Activated gamma-delta T cell (primary cell): ENCODE measurements at places on chromosomes 5 and 9.

DNA sequence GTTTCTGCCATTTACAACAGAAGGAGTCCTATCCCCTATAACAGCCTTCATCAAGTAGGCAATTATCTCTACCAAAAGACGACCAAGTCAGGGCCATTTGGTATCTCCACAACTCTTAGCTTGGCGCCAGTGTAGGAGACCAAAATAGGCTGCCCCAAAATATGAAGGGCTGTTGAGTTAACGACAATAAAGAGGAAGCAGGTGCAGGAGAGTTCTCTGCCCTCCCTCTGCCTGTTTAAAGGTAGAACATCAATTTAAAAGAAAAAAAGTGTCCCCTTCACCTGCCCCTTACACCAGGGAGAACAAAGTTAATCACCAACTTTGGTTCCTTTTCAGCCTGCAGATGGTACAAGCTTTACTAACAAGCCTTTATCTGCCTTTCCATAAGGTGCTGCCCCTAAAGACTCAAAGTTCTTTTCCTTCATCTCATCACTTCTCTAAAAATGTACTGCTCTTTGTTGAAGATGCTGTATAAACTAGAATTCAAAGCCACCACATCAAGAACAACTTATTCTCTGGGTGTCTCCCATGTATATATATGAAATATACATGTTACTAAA, 33.3 kb downstream of the PPP1R2B start:
- no peak for DNase-seq

- DNase-seq: no peak
These were observed 101.8 kb downstream of the CCDC192 start for GRCh38 chr5:127804886-127805426.

DNA sequence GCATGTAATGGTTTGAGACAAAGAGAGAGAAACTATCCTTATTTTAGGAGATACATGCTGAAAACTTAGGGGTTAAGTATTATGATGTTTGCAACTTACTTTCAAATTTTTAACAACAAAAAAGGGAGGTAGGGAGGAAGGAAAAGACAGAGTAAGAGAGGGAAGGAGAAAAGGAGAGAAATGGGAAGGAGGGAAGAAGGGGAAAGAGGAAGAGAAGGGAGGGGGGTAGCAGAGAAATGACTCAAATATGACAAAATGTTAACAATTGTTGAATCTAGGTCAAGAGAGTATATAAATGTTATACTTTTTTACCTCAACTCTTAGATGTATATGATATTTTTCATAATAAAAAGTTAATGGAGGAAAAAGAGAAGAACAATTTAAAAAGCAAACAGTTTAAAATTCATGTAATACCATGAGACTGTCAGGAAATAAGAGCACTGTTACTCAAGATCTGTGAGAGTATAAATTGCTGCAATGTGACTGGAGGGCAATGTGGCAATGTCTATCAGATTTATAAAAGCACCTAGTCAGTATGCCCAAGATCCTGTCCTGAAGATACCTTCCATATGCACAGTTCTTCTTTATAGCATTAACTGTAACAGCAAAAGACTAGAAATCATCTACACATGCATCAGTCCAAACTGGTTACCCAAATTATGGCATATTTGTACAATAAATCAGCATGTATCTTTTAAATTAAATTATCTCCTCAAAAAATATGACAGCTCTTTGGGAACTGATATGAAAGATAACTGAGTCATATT, 16.3 kb downstream of the FBXW11 start:
- DNase-seq: no peak

DNA sequence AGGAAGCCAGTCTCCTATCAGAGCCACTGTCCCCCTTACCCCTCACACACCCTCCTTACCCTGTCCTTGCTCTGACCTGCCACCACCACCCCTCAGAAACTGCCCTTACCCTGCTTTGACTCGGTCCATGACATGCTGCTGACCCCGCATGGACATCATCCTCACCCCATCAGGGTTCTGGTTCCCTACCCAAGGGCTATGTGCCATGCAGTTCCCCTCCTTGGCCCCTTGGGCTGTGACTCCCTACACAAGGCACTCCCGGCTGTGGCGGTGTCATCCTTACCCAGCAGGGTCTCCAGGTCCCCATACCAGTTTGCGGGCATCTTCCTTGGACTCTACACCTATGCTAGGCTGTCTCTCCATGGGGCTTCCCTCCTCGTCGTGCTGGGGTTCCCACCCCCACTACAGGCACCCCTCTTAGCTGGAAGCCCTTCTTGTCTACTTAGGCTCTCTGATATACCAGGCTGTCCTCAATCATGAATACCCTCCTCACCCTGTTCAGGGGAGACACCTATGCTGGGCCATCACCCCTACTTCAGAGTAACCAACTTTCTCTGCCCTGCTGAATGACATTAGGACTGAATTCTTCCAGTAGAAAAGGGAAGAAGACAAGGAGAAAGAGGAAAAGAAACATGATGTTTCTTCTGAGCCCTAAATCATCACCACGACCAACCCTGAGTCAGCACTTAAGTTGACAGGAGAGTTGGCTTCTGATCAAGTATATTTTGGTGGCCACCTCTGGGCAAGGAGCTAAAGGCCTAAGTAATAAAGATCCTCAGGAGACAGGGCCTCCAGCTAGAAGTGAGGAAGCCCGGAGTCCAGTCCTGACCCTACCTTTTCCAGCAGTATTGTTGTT, 115.2 kb downstream of the GCNT1 start:
- DNase-seq: no peak

- DNase-seq: no peak
These were observed 187.3 kb downstream of the DIRAS2 start for GRCh38 chr9:90455316-90455715.

- DNase-seq: no peak
These were observed 1072.6 kb upstream of the NUDT12 start for GRCh38 chr5:104635227-104635626.

DNA sequence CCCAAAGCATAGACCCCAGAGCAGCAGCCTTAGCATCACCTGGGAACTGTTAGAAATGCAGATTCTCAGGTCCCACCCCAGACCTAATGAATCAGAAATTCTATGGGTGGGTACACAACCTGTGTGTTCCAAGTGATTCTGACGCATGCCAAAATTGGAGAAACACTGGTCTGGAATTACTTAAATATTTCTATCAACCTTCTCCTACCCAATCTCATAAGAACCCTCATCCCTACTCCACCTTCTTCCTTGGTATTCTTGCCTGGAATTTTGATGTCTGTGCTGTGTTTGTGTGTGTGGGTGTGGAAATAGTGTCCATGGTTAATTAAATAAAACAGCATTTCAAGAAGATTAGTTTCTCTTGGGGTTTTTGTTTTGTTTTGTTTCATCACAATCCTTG, 111.8 kb downstream of the CEMIP2 start:
- DNase-seq: no peak

DNA sequence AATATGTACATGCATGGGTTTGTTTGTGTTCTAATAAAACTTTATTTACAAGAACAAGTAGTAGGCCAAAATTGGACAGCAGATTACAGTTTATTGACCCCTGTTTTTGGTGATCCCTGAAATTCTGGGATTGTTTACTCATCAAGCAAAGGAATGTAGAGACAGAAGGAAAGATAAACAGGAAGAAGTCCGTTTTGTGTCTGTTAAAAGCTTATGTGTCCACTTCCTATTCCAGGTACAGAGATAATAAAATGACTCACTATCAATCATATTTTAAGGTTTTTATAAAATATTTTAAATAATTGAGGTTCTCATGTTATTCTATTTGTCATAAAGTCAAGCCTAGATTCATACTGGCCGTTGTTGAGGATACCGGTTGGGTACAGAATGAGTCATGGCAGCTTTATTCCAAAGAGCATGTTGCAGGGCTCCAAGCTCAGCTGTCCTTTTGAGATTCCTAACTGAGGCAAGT, 214.9 kb upstream of the DAB2 start:
- DNase-seq: no peak

DNA sequence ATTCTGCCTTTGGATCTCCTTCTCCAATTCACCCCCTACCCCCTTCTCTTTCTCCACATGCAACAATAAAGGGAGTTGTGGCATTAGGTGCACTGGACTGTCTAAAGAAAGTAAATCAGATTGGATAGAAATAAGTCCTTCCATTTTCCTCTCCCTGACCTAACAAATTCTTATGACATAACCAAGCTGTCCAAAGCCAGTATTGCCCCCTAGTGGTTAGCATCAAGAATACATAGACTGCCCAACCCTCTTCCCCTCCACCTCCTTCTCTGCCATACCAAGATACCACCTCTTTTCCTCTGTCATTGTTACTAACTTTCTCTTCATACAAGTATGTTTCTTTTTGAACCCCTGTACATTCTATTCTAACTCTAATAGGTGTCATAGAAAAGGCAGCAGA, 45.7 kb downstream of the PPARGC1B start:
- no peak for DNase-seq

DNA sequence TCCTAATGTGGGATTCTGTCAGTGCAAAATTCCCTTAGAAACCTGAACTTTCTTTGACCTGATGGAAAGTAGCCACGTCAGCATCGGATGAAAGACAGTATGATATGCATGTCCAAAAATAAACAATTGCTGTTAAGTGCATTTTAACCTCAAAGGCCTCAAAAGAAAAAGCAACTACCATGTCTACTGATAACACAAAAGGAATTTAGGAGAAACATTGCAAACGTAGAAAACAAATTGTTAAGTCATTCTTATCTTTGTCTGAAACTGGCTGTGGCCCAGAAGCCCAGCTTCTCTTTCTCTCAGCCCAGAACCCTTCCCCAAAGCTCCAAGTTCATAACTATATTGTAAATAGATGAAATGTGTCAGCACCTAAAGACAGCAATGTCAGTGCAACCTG, 11.1 kb upstream of the LHFPL2 start:
- DNase-seq: no peak

DNA sequence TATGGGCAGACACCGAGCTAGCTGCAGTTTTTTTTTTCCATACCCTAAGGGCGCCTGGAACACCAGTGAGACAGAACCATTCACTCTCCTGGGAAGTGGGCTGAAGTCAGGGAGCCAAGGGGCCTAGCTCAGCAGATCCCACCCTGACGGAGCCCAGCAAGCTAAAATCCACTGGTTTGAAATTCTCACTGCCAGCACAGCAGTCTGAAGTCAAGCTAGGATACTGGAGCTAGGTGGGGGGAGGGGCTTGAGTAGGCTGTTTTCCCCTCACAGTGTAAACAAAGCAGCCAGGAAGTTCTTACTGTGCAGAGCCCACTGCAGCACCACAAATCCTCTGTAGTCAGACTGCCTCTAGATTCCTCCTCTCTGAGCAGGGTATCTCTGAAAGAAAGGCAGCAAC, 151.7 kb upstream of the HCN1 start:
- no peak for DNase-seq

DNA sequence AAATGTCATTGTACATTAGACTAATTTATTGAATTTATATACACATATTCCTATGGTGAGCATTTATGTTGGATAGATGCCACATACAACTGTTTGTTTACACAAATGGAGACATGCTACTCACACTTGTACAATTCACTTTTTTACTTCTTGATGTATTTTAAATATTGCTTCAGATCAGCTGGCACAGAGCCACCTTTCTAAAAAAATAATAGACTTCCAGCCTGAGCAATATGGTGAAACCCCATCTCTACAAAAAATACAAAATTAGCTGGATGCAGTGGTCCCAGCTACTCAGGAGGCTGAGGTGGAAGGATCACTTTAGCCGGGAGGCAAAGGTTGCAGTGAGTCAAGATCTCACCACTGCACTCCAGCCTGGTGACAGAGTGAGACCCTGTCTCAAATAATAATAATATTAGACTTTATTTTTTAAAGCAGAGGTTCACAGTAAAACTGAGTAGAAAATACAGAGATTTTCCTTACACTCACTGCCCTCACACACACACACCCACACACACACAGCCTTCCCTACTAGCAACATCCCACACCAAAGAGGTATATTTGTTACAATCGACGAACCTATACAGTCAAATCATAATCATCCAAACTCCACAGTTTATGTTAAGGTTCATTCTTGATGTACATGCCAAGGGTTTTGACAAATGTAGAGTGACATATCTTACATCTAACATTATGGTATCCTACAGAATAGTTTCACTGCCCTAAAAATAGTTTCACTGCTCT, 16.5 kb upstream of the ADRB2 start:
- DNase-seq: no peak

GRCh38 chr9:87537625-87538024, 40.0 kb downstream of the DAPK1 start:
- DNase-seq: no peak

GRCh38 chr5:127440831-127441230, 76.6 kb upstream of the PRRC1 start:
- DNase-seq: no peak

DNA sequence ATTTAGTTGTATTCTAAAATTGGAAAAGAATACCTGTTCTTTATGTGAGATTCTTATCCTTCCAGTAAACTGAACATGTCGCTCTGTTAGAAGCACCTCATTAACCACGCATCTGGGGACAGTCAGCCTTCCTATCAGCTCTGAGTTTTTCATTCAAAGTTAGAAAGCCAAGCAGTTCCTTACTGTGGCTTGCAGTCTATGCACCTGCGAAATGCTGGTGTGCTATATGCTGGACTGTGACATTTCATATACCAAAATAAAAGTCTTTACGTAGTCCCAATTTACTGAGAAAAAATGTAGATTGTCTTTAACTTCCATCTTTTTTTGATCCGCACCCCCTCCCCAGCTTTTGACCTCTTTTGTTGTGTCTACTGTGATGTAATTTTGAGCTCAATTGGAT, 4.3 kb downstream of the ANP32B start:
- no peak for DNase-seq

GRCh38 chr9:89617978-89618377, 13.2 kb downstream of the GADD45G start:
- DNase-seq: no peak

DNA sequence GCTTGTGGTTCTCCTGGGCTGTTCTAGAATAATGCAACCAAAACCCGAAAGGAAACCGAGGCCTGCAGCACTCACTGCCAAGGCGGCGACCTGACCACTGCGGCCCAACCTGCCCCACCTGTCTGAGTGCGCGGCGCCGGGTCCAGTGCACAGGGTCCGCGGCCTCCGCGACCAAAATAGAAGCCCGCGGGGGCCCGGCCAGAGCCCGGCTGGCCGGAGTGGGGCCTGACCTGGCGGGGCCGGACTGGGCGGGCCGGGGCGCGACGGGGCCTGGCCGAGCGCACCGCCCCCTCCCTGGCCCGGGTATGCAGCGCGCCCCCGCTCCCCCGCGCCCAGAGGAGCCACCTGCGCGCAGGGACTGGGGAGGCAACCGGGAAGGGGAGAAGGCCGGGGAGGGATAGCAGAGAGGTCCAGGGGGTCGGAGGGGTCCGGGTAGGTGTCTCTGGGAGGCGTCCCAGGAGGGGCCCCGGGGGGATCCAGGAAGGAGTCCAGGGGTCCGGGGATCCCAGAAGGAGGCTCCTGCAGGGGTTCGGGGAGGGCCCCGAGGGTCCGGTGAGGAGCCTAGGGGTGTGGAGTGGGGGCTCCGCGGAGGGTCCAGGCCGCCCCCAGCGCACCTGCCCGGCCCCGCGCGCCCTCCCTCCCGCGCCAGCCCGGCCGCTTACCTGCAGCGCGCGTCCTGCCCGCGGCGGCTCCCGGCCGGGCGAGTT, 503 bp downstream of the SEMA4D start:
- peak; percentile 26 for DNase-seq
